ENCODE measurements at places on chromosomes 1 and 21.

DNA sequence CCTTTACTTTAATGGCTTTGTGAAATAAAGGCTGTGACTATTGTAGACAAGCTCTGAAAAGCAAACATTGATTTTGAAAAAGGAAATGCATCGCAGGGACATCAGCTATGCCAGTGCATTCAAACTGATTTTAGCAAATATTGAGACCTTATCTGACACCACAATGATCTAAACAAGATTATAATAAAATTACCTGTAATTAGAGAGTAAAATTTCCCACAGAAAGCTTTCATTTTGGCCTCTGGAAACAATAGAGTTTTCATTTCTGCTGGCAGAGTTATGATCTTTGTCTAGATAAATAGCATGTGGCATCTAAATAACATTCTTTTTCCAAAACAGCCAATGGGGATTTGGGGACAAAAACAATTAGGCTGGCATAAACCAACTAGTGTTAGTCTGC lies 650.4 kb upstream of the PRMT6 start:
- no peak for DNase-seq

DNA sequence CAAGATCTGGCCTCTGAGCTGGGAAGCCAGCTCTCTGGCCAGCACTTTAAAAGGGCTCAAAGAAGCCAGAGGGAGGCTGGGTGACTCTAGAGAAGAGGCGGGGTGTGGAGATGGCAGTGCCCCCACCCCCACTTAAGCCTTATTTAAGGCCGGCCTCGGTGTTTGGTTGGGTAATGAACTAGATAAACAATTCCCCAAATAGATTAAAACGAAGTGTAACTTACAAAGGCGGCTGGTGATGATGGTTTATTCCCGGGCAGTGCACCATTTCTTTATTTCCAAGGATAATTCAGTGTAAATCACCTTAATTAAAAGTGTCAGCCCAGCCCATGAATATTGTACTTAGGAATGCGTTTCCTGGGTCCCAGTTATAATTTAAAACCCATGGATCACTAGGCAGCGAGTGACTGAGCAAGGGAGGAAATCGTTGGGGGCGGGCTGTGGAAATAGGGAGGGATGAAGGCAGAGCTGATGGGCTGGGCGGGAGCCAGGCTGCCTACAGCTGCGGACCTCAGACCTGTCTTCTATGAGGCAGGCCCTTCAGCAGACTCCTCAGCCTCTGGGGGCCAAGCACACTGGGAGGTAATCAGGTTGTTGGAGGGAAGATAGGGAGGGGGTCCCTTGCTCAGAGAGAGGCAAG lies 54.9 kb downstream of the TMEM53 start:
- no peak for DNase-seq

DNA sequence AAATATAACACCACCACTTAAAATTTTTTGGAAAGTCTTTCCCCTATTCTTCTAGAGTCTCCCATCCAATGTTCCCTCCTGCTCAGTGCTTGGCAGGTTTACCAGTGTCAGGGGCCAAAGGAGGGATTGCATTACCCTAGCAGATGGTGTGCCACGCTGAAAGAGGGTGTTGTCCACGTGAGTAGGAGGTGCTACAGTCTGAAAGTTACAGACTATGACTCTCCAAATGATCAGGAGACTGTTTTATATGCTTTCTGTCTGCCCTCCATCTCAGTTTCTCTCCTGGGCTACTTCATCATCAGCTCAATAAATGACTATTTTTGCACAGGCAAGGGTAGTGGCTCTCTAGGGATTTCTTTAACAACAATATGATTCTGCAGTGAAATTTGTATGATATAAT lies 31.3 kb upstream of the ANGPTL7 start:
- DNase-seq, result no peak

DNA sequence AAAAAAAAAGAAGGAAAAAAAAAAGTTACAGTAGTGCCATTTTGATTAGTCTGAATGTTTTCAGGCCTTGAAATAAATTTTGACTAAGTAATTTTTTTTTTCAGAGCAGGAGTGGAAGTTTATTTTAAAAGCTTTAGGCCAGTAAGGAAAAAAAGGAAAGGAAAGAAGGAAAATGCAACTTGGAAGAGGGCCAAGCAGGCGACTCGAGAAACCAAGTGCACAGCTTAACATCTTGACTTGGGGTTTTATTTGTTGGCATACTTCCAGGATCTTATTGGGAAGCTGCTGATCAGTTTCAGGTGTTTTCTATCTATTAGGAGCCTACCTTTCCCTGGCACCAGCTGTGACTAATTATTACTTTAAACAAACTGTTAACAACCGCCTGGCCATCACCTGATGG lies 41.7 kb downstream of the ATF3 start:
- DNase-seq, result no peak

GRCh38 chr1:220877377-220878095 lies 1.7 kb upstream of the HLX start:
- DNase-seq, result no peak

- DNase-seq, result peak; percentile 55
These were observed 5.6 kb upstream of the TNFSF18 start for GRCh38 chr1:173056365-173056764.

- no peak for DNase-seq
These were observed 1.9 kb upstream of the DYRK1A start for GRCh38 chr21:37364722-37365121.

- DNase-seq, result no peak
These were observed 324.3 kb downstream of the TGFB2 start for GRCh38 chr1:218669431-218669830.

DNA sequence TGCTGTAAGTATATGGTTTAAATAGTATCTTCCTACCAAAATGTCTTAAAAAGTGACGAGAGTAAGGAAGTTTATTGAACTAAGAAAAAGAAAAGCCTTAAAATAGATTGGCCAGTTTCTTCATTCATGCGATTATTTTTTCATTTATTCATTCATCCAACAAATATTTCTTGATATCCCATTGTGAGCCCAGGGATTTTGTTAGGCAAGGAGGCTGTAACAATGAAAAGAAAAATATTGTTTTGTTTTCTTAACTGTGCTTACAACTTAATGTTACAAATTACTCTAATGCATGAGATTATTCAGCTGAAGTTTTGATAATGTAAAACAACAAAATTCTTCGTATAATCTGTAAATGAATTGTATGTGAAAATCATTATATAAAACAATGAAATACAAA lies 882.0 kb downstream of the LTN1 start:
- no peak for DNase-seq

GRCh38 chr1:13869172-13869797 lies 169.3 kb downstream of the PRDM2 start:
- DNase-seq, result no peak

- no peak for DNase-seq
These were observed 56.9 kb downstream of the RUNX3 start for GRCh38 chr1:24873148-24873547.

- DNase-seq, result no peak
These were observed 21.6 kb downstream of the SYT14 start for GRCh38 chr1:209959623-209960022.

- DNase-seq, result no peak
These were observed 58.1 kb downstream of the PRKCZ start for GRCh38 chr1:2108213-2108876.

DNA sequence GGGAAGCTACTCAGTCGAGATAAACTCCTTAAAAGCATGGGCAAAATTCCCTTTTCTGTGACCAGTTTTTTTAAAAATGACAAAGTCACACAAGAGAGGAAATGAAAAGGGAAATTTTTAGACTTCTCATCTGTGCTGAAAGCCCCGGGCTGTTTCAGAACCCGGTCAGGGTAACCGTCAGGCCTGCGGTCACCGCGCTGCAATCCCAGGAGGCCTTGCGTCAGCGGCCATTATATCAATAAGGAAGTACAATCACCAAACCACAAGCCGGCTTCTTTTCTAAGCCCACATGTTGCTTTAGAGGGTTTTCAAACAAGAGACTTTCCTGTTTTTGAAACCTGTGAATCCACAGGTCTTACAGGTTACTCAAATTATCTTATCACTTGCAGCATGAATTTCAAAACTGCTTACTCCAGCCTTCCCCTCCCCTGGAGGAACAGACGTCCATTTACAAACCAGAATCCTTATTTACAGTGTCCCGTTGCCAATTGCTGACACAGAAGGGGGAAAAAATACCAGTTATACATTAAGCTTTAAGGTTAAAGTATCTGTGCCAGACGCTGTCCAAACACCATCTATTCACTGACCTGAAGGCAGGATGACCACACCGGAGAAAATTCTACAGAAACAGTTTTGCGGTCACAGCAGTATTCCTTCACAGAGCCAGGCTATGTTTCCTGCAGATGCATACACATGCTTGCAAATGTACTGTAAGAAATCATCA lies 165.3 kb downstream of the TOMM20 start:
- no peak for DNase-seq

GRCh38 chr1:201792534-201793305 lies 36.2 kb upstream of the IPO9 start:
- peak; percentile 48 for DNase-seq

GRCh38 chr1:238252033-238252802 lies 361.5 kb upstream of the ZP4 start:
- DNase-seq, result no peak

Data from keratinocyte (primary cell).